ENCODE measurements at places on chromosomes 6 and 20. TPM values are rescaled to one million over a fixed set of nuclear protein-coding genes. Genes with fewer than 3 reads are reported as not detected.

The PACRG gene
- total RNA-seq, result not detected

The ABHD16A gene
- total RNA-seq, result 32.7 TPM

The BPI gene
- total RNA-seq, result not detected

DNA sequence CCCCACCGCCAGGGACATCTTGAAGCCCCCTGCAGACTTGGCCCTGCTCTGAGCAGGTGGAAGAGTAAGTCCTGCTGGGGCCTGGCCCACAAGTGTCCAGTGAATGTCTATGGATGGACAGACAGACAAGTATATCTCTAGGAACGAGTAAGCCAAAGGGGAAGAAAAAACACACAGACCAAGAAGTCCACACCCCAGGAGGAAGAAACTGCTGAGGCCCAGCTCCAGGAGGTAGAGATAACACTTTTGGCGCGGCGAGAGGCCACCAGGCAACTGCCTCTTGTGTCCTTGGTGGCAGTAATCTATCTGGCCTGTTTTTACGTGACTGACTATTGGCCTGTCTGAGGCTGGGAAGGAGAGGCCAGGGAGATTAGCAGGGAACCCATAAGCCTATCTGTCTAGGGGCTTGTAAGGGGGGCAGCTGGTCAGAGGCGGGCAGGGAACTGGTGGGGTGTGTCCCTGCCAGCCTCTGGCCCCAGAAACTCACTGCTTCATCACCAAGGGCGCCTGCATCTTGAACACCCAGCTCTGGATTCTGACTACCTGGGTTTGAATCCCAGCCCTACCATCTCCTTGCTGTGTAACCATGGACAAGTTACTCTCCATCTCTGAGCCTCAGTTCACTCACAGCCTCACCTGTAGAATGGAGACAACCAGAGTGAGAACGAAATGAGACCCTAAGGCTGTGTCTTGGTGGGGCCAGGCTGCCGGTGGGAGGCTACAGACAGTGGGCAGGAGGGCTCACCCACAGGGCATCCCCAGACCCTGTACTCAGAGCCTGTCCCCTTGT, 31.3 kb downstream of the C20orf203 start:
- DNase-seq, result no peak

DNA sequence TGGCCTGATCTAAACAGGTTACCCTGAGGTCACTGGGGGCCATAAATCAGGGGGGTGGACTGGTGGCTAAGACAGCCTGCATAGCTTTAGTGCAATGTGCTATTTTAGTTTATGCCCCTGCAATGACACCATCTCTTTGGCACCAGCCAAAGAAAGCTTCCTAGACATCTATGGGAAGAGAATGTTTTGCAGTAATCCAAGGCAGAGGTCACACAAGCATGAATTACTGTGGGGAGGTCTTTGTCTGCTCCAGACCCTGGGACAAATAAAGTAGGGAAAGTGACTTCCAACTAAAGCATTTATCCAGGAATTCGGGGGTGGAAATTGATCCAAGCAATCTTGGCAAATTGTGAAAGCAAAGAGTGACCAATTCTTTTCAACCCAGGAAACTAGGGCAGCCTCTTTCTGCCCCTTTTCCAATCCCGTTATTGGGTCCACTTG, 5.3 kb downstream of the RIPOR2 start:
- DNase-seq, result no peak

DNA sequence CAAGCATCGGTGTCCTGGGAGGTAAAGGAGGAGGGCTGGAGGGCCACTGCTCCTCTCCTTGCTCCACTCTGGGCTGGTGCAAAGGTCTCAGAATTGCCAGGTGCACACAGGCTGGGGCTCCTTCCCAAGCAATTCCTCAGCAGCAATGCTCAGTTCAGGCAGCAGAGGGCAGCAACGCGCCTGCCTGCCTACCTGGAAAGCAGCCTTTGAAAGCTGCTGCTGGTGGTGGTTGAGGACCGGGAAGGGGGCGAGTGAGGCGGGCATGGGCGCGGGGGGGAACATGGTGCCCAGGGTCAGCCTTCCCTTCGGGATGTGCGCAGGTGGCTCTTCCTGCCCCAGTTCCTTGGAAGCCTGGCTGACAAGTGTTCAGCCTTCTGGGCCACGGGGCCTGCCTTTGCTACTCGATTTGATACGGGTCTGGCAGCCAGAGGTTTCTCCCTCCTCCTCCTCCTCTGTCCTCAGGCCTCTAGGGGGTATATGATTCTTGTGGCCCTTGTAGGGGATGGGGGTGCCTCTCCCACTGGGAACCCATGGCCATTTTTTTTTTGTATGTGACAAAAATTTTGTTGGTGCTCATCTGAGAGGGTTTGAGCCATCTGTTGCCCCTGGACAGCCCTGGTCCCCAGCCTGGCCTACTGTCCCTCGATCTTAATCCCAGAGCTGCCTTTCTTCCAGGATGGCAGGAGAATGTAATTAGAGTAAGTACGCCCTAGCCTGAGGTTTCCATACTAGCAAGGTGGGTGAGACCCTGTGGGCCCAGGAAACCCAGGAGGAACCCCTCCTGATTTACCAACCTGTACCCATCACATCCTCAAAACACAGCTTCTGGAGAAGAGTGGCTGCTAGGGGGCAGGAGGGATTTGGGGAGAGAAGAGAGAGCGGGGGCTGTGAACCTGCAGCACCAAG, 20.1 kb downstream of the MRPS18A start:
- DNase-seq, result peak; percentile 78

DNA sequence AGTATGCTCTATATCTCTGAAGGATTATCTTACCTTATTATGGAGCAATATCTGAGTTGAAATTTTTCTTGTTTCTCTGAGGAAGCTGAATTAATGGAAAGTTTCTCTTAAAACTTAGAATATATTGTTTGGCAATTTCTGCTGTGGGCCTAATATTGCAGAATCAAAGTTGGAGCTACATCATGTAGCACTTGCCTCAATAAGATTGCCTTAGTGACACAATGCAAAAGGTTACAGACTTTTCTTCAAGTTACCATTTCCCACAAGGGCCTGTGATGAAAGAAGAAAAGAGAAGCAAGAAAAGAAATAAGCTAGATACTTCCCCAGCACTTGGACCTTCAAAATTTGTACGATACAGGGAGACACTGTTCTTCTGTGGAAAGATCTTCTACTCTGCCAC, 151.2 kb downstream of the SOBP start:
- no peak for DNase-seq

Measured in OCI-LY7 (cell line).